Frontal cortex (tissue), 4 donors: ENCODE measurements at places on chromosomes 1 and 21. TPM values are rescaled to one million over a fixed set of nuclear protein-coding genes. Genes with fewer than 3 reads are reported as not detected.

SGIP1 gene
- total RNA-seq, result 45.2 TPM

TEDDM1 gene
- total RNA-seq, result not detected

DTL gene
- 2.9 TPM for total RNA-seq

RXRG gene
- 42.0 TPM for total RNA-seq

KLHDC9 gene
- total RNA-seq, result 4.5 TPM

SPRR2E gene
- total RNA-seq, result not detected

NDUFS2 gene
- total RNA-seq, result 143 TPM

- no peak for DNase-seq
Observed at GRCh38 chr1:145942405-145942804, 15.1 kb upstream of the RBM8A start.

- DNase-seq, result peak; percentile 60
Observed at GRCh38 chr1:22861764-22862440, 110.8 kb downstream of the LACTBL1 start.

- DNase-seq, result no peak
Observed at GRCh38 chr1:117892512-117892911, 36.9 kb downstream of the GDAP2 start.

- DNase-seq, result peak; percentile 64
Observed at GRCh38 chr21:31604591-31605190, 54.8 kb upstream of the SOD1 start.

DNA sequence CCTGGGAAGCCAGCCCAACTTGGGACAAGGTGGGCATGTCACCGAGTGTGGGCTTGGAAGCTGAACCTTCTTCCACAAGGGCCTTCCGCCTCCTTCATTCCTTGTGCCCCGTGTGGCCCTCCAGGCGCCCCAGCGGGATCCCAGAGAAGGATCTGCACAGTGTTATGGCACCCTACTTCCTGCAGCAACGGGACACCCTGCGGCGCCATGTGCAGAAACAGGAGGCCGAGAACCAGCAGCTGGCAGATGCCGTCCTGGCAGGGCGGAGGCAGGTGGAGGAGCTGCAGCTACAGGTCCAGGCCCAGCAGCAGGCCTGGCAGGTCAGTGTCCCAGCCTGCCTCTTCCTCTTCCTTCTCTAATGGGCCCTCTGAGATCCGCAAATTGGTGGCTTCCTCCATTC is 5.8 kb upstream of the BGLAP start:
- no peak for DNase-seq

DNA sequence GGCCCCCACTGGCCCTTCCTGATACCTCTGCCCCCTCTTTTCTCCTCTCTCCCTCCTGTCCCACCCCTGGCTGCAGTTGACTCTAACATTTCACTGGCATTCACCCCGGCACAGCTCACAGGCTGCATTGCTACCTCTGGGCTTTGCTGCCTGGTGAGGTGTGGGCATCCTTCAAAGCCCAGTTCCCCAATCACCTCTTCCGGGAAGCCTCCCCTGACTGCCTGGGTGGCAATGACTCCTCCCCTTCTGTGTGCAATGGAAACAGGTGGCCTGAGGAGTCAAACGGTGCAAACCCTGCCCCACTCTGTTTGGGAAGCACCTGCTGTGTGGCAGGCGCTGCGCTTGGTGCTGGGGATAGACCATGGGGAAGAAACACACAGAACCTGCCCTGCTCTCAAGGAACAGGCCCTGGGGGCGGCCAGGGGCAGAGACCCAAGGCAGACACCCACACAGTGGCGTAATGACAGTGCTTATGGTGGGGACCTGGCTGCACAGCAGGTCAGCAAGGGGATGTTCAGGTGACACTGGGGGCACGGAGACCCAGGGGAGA is 39.3 kb upstream of the POFUT2 start:
- DNase-seq, result no peak

GRCh38 chr1:103243481-103243880 is 135.2 kb upstream of the COL11A1 start:
- DNase-seq, result no peak

DNA sequence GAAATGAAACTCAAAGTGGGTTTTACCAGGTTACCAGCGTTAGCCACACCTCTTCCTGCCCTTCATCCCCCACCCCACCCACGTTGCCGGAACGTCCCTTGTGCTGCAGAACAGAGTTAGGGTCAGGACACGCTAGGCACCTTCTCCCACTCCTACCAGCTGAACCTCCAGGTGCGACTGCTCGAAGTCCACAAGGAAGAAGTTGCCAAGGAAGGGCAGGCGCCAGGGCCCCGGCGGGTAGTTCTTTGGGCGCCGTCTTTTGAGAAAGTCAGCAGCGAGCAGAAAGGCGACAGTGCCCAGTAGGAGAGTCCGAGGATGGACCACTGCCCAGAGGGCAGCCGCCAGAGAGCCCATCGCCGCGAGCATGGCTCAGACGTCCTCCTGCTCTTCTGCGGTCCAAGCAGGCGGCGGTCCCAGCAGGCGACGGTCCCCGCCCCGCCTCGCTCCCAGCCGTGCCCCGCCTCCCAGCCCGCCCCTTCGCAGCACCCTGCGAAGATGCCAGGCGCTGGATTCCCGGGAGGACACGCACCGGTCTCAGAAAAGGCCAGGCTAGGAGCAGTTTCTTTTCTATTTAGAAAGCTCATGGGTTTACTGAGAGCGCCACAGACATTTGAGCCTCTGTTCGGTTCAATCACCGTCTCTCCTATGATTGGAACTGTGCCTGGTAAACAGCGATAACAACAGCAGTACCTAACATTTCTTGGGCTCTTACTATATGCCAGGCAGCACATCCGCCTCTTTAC is at the start of gene CYP2J2:
TSS of gene CYP2J2 (minus strand) at position 393 of the 743 bp plus-strand sequence. CDS start at position 366, 27 bp downstream.
- DNase-seq, result peak; percentile 37

- DNase-seq, result no peak
Observed at GRCh38 chr1:82919837-82920236, 1079.1 kb downstream of the TTLL7 start.

- no peak for DNase-seq
Observed at GRCh38 chr21:43767984-43768867, 7.9 kb downstream of the CSTB start.

- no peak for DNase-seq
Observed at GRCh38 chr1:186845576-186846210, 16.9 kb downstream of the PLA2G4A start.

DNA sequence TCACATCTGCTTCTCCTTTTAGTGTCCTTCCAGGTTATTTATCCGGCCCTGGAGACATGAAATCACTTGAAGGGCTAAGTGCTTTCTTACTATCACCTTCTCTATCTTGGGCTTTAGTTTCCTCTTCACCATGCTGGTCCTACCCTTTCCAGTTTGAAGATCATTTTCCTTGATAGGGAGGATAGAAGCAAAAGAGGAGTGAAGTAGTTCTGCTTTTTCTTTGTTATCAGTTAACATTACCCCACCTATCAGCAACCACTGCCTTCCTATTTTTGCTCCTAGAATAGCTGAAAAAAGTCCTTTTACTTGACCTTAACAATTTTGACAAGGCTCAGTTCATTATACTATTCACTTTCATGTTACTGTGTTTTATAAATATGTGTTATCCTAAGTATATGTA is 19.4 kb downstream of the RGL1 start:
- no peak for DNase-seq

DNA sequence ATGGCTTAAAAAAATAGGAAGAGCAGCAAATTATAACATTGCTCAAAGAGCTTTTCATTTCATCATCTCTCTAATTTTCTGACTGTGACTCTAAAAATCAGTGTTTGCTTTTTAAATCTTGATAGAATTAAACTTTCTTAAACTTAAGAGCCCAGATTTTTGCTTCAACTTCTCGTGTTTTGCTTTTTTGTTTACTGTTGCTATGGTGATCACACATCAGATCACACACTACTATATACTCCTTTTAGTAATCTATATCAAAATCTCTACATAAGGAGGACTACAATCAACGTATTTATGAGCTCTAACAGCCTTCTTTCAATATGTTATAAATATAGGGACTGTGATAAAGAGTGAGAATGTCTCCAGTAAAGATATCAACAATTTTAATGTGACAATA is 537.3 kb downstream of the KCNT2 start:
- DNase-seq, result no peak

DNA sequence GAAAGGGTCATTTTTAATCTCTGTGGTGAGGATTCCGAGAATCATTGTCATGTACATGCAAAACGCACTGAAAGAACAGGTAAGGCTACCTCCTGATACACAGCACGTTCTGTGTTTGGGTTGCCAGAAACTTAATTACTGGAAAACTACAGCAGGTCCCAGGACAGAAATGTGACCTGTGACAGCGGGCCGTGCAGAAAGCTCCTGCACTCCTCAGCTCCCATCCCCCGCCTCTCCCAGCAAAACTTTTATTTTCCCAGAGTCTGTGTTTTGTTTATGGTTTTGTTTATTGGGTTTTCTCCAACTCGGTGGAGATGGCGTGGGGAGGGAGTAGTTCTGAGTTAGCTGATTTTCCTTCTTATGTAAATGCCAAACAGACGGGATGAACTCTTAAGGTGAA is 44.7 kb downstream of the SLC44A3 start:
- DNase-seq, result no peak

DNA sequence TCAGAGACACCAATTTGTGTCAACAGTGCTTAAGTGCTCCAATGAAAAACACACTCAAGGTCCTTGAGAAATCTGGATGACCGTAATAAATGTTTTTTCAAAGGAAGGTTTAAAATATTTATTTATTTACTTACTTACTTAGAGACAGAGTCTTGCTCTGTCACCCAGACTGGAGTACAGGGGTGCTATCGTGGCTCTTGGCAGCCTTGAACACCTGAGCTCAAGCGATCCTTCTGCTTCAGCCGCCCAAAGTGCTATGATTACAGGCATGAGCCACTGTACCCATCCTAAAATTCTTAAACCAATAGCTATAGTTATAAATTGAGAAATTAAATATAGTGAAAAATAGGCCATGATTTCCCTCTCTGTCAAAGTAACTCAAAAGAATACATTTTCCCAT is 17.3 kb upstream of the ERICH3 start:
- DNase-seq, result no peak
